T-helper 2 cell treated with Interferon-gamma antibody and Interleukin-4, amounts not matched to agents 5 μg/mL and 100 μg/mL, for 36 hours (primary cell): ENCODE measurements at places on chromosomes 3 and 15.

DNA sequence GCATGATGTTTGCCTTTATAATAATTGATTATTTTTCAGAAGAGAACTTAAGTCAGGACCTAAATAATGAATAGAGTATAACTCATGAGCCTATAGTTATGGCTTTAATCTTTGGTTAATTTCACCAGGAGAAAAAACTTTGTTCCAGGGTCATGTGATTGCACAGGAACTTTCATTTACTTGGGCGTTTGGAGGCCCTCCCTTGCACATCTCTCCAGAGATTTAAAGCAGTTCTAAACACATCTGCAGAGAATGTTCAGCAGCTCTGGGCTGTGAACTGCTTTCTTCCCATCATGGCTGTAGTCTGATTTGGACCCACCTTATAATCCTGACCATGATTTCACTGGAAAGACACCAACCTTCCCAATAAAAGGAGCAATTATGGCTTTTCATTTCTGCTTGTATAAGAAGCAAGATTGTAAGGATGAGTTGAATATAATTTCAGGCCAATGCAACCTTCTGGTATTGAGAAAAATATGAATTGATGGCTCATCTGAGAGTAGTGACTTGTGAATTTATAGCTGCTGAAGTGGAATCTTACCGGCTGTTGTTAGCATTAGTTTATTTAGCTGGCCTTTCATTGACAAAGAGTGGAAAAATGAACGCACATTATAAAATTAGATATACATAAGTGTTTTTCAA, 80.9 kb upstream of the PRTG start:
- DNase-seq = no peak

DNA sequence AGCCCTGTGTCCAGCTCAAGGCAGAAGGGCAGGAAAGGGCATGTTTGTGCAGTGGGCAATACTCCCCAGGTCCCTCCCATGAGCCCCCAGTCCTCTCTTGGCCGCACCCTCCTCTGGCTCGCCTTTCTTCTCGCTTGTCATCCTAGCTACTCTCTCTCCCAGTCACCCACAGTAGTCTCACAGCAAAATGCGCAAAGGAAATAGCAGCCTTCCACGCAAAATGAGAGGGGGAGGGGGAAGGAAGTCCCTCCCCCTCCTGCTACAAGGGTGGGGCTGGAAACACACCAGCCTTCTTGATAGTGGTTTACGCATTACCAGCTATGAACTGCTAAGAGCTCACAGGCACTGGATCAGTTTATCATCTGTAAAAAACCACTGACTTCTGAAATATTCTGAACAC, 83.8 kb downstream of the GADL1 start:
- DNase-seq = no peak

DNA sequence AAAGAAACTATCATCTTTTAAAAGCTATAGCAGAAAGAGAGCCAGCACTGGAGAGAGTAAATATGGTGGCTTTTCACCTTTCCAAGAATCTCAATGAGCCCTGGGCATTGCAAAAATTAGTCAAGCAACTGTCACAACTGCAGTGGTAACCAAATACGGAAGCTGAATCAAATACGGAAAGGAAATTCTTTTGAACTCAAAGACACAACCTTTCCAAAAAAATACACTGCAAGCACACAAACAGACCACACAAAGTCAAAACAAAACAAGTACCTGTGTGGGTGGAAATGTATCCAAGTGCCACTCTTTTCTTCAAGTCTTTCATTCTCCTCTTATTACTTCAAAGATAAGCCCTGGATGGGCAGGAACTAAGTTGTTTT, 17.6 kb downstream of the VGLL4 start:
- DNase-seq = peak; percentile 75

DNA sequence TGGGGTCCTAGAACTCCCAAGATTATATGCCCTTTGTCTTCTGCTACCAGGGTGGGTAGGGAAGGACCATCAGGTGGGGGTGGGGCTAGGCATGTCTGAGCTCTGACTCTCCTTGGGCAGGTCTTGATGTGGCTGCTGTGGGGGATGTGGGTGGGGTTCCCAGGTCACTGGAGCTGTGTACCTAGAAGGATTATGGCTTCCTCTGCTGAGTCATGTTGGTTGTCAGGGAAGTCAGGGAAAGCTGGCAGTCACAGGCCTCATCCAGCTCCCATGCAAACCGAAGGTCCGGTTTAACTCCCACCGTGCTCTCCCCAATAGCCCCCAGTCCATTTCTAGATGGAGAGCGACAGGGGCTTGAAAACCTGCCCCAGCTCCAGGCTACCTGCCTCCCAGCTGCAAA, 35.2 kb downstream of the EID1 start:
- DNase-seq = no peak

- DNase-seq = no peak
Measured at GRCh38 chr3:128297401-128298138, 144.3 kb downstream of the EEFSEC start.

GRCh38 chr3:43190670-43191069, 84.8 kb upstream of the POMGNT2 start:
- no peak for DNase-seq

- no peak for DNase-seq
Measured at GRCh38 chr3:96466441-96466840, 348.0 kb upstream of the EPHA6 start.

DNA sequence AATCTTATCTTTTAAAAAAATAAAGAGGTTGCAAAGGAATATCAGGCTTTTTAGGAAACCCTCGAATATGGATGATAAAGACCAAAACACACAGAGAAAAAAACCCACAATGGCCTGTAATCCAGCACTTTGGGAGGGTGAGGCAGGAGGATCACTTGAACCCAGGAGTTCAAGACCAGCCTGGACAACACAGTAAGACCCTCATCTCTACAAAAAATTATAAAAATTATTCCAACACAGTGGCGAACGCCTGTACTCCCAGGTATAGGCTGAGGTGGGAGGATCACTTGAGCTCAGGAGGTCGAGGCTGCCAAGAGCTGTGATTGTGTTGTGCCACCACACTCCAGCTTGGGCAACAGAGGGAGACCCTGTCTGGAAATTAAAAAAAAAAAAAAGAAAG, 30.8 kb downstream of the RAF1 start:
- DNase-seq = no peak

- DNase-seq = no peak
Measured at GRCh38 chr15:67976506-67977073, 77.5 kb upstream of the PIAS1 start.
